Activated CD4-positive, alpha-beta T cell treated with anti-CD3 and anti-CD28 coated beads, Interleukin-2, amount 50 U/mL, for 16 hours (primary cell): ENCODE measurements at places on chromosomes 1 and 21.

DNA sequence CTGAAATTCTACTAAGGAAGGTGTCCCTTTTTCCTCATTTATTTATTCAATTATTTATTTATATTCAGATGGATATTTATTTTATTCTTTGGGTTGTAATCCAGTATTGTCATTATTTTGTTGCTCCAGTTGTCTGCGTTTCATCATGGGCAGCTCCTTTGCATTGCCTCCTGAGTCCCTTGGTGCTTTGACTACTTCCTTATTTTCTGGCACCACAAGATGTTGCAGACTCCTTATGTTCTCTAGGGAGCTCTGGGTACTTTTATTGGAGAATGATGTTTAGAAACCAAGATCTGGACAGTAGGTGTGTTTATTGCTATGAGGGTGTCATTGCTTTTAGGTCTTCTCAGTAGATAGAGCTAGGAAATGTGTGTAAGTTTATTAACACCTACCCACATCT is 59.9 kb upstream of the ERRFI1 start:
- DNase-seq = no peak

DNA sequence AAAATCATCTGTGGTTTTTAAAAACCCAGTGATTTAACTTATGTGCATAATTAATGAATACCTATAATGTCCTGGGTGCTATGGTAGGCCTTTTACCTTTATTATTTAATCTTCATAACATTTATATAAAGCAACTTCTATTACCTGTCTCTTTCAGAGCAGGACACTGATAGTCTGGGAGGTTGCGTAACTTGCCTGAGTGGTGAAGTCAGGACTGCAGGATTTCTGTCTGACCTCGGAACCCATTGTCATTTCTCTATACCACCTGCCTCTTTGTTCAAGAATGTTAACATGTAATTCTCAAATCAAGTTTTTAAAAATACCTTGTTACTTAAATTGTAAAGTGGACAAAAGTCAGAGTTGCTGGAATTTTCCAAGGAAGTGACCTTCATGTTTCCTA is 41.0 kb upstream of the BACH1 start:
- no peak for DNase-seq

DNA sequence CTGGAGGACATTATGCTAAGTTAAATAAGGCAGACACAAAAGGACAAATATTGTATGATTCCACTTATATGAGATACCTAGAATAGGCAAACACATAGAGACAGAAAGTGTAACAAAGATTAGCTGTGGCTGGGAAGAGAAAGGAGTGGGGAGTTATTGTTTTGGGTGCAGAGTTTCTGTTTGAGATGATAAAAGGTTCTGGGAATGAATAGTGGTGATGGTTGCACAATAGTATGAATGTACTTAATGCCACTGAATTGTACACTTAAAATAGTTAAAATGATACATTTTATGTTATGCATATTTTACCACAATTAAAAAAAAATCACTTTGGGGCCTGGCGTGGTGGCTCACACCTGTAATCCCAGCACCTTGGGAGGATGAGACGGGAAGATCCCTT is 21.2 kb upstream of the ERO1B start:
- DNase-seq = no peak

GRCh38 chr1:75587692-75588091 is 23.2 kb downstream of the SLC44A5 start:
- no peak for DNase-seq

GRCh38 chr1:41351262-41352151 is 9.7 kb upstream of the FOXO6 start:
- DNase-seq = no peak

GRCh38 chr1:150567717-150568593 is 11.5 kb downstream of the MCL1 start:
- peak; percentile 69 for DNase-seq
